ENCODE measurements at places on chromosomes 3 and 15.

DNA sequence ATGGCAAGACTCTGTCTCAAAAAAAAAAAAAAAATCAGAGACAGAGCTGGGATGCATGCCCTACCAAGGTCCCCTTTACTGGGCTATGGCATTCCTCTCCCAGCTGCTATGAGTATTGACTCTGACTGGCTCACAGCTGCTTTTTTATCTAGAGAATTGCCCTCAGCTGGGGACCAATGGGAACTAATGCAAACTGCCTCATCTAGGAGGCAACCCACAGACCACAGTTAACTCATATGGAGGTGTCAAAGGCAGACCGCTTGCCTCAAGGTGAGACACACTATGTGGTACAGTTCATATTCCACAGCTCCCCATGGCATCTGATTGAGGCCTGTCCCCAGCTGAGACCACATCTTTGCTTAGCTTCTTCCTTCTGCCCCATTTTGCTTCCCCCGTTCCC is 183.5 kb upstream of the EOMES start:
- DNase-seq: no peak

DNA sequence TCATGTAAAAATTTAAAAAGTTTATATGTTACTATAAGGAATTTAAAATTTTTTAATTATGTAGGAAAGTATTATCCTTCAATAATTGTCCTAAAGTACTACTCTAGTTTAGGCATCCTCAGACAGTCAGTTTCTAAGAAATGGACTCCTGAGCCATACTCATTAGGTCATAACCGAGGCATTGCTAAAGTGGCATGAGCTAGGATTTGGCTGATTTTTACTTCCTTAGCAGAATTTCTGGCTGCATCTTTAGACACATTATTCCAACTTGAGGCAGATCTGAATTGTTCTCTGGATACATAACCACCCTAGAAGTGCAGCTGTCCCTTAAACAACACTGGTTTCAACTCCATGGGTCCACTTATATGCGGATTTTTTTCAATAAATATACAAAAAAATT is 38.3 kb downstream of the IFT57 start:
- no peak for DNase-seq

- no peak for DNase-seq
Measured at GRCh38 chr15:33830351-33830750, 137.9 kb upstream of the CHRM5 start.

DNA sequence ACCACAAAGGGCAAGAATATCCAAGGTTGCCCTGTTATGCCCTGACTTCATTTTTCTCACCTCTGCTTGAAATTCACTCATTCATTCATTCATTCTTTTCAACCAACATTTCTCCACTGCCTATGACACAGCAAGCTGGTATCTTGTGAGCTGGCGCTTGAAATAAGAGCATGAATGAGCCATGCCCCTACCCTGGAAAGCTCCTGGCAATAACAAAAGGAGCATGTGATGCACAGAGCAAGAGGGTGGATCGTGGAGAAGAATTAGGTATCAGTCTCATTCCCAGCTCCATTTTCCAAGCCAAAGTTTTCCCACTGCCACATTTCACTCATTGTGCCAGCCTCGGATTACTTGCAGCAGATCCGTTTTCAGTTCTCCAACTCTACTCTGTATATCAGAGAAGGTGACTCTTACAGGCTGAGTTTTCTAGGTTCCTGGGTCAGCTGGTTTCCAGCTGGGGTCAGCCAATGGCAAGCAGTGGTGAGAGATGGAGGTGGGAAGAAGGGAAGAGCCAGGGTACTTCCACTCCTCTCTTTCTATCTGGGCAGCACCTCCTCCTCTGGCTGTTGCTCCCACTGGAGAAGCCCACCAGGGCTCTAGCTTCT is 144.8 kb downstream of the SUCLG2 start:
- no peak for DNase-seq

DNA sequence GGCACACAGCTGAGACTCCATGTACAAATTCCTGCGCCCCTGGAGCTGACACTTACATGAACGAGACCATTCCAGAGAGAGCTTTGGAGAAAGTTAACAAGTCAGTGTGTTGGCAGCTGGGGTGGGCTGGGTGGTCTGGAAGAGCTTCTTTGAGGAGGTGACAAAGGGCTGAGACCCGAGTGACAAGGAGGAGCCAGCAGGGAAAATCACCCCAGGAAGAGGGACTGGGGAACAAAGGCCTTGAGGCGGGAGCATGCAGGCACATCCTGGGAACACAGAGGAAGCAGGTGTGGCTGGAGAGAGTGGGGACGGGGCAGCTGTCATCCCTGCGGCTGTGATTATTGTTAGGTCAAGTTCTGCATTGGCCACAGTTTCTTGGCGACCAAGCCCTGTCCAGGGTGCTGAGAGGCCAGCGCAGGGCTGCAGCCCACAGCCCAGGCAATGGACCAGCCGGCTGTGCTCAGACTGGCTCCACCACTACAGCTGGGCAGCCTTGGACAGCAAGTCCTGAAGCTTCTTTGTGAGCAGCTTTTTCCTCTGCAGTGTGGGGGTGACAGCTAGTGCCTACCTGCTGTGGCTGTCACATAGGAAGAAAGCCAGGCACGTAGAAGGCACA is 34.2 kb upstream of the PRR23E start:
- no peak for DNase-seq
